Activated CD4-positive, alpha-beta T cell treated with anti-CD3 and anti-CD28 coated beads, Interleukin-2, amount 50 U/mL, for 1 hour (primary cell): ENCODE measurements at places on chromosomes 11 and 22.

GRCh38 chr11:17244046-17244445, 32.5 kb upstream of the NUCB2 start:
- DNase-seq, result no peak

DNA sequence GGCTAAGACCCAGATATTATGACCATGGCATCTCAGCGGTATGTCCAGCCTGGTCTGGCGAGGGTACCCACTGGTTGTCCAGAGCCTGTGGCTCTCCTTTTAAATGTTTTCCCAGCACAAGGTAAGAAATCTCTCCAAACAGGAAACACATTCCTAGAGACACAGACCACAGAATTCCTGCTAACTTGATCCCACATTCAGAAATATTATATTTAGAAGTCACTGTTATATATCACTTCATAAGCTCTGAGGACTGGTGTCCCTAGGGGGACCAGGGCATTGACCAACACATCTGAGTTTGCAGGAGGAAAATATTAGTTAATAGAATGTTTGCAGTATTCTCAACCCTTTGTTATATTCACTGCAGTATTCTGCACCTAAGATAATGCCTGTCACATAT, 23.1 kb downstream of the TMPRSS13 start:
- DNase-seq, result no peak

DNA sequence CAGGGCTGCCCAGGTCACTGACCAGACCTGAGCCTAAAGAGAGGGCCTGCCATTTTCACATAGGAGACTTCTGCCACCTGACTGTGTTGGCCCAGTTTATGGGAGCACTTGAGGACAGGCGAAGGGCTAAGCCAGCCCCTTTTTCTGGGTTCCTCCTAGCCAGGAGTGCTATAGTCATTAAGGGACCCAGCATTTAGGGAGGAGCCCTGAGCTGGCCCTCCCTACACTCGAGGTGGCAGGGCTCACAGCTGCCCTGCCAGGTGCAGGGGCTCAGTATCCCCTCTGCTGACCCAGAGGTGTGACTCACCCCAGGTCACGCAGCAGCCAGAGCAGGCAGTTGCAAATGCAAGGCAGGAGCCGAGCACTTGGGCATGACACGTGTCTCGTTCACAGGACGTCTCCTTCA, 86.3 kb upstream of the CRYBB3 start:
- DNase-seq, result no peak

GRCh38 chr11:65896034-65896999, 3.9 kb downstream of the FOSL1 start:
- DNase-seq, result no peak
